ENCODE measurements at places on chromosomes 3 and 15.

DNA sequence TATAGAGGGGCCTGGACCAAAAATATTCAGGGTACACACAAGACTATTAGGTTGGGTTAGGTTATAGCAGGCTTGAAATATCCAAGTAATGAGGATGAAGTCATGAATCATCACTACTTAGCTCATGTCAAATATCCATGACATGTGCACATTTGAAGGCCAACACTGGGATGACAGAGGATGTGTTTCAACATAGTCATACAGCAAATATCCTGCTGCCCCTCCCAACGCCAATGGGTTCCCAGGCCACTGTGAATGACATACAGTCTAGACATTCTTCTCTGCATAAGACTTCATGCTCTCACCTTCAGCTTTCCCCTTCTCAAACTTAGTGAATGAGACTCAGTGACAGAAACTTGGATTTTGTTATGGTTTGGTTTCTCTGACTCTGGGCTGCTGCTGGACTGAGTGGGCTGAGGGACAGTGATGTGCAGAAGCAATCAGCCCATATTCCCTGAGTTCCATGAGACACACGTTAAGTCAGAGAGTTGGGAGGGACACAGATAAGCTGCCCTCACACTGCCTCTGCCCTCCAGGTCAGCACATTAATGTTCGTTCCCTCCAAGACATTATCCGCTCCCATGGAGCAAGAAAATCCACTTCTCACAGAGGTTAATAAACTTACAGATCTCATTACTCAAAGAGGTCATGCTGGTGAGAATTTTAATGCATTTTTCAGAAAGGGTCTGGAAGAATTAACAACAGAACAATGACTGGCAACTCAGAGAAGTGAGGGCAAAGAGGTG lies 15.4 kb downstream of the HOMER2 start:
- no peak for DNase-seq

DNA sequence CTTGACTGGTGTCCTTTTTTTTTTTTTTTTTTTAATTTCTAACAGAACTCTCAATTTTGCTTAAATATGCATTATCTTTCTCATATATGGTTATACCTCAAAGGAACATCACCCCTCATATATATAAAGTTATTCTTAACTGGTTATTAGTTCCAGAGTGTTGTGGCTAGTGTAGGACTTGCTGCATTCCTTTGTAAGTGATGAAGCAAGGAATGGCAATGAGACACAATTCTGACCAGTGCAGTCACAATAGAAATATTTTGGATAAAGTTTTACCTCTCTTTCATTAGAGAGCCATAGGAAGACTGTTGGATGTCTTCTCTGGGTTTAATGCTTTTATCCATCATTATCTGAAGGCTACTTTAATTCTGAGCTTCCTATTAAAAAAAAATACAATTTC lies 75.5 kb upstream of the CBLB start:
- DNase-seq: no peak

- DNase-seq: no peak
These were observed 86.8 kb downstream of the NUP210 start for GRCh38 chr3:13333236-13333897.

DNA sequence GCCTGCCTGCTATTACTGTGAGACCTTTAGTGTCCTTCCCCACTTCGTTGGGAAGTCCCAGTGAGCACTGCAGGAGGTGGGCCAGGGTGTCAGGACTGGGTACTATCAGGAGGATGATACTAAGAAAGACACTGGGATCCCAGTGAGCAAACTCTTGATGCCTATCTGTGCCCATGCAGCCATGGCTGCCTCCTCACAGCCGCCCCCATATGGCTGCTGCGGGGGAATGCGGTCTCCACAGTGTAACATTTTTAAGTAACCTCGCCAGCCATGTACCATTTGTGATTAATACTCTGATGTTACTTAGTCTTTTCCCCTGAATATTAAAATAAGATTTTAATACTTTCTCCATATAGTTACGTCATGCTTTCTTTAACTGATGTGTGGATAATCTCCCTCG lies 312.2 kb downstream of the RYR3 start:
- no peak for DNase-seq

GRCh38 chr3:71047616-71048531 lies 535.7 kb downstream of the FOXP1 start:
- DNase-seq: no peak

- peak; percentile 15 for DNase-seq
These were observed 40.4 kb downstream of the WHAMM start for GRCh38 chr15:82849556-82850512.

DNA sequence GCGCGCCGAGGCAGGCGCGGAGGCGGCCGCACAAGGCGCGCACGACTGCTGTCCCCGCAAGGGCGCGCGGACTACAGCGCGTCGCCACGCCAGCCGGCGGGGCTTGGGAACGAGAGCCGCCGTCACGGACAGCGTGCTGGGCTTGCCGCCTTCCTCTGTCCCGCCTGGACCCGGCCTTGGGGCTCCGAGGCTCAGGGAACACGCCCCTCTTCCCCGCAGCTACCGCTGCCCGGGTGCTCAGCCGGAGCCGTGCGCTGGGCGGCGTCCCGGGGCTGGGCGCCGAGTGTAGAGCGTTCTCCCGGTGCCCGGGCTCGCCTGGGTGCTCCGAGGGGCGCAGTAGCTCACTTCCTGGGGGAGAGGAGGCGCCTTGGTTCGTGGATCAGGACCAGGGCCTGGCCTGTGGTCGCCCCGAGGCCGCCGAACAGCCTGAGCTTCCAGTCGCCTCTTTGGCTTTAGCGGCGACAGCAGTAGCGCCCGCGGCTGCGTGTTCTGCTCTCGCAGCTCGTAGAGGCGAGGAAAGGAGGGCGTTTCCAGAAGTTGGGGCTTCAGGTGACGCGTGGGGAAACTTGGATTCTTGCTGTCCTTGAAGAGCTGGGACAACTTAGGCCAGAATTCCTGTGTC lies 226.7 kb upstream of the C2CD4B start:
- DNase-seq: no peak

DNA sequence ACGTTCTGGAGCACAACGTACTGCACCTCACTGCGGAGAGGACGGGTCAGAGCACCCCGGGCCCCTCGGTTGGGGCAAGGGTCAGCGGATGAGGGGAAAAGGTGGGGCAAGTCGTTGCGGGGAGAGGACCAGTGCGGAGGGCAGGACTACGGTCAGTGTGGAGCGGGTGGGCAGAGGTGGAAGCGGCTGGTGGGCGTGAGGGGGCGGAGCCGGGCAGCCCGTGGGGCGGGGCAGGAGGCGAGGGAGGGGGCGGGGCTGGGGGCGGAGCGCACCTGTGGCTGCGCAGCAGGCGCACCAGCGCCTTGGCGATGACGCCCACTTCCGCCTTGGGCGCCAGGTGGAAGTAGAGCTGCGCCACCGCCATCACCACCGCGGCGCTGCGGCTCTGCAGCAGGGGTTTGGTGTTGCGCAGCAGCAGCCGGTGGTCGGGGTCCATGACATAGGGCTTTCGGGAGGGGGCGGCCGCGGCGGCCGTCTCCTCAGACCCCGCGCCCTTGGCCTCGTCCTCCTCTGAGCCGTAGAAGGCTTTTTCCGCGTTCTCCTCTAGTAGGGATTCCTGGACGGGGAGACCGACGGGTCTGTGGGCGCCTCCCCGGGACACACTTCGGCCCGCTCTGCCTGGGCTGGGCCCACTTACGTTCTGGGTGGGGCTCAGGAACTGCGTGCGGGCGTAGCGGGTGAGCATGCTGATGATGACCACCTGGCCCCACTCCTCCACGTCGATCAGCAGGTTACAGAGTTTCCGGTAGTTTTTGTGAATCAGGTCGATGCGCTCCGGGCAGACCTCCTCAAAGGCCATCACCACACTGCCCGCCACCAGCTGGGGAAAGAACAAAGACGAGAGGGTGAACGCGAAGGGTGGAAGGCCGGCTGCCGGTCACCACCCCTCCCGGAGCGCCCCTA lies 29.2 kb downstream of the AP3B2 start:
- peak; percentile 69 for DNase-seq

DNA sequence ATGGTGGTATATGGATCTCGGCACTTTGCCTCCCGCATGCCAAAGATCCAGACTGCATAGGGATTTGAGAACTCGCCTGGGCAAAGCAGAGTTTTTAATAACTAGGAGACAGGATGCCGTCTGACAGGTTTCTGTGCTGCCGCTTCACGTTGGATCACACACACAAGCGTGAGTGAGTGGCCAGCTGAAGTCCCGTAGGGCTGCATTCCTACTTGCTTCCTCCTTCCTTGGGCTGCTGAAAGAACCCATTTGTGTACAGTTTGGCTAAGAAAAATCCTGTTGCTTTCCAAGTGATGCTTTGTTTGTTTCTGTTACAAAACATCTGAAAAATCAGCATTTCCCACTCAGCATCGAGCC lies 604.3 kb upstream of the CFAP20DC start:
- DNase-seq: no peak

DNA sequence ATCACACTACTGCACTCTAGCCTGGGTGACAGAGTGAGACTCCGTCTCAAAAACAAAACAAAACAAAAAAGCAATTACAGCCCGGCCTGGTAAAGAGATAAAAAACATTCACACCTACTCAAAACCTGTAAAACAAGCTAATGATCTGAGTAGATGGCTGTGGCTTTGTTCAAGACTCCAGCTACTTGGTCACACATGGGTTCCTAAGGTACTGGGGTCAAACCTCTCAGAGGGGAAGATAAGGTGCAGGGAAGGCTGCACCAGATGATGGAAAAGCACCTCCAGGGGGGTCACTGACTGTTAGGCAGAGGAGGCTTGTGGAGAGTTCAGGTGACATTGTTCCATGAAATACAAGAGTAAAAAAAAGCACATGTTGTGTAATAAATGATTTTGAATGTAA lies 450.2 kb upstream of the WNT5A start:
- no peak for DNase-seq

GRCh38 chr3:168888781-168889180 lies 774.7 kb downstream of the MECOM start:
- DNase-seq: no peak

DNA sequence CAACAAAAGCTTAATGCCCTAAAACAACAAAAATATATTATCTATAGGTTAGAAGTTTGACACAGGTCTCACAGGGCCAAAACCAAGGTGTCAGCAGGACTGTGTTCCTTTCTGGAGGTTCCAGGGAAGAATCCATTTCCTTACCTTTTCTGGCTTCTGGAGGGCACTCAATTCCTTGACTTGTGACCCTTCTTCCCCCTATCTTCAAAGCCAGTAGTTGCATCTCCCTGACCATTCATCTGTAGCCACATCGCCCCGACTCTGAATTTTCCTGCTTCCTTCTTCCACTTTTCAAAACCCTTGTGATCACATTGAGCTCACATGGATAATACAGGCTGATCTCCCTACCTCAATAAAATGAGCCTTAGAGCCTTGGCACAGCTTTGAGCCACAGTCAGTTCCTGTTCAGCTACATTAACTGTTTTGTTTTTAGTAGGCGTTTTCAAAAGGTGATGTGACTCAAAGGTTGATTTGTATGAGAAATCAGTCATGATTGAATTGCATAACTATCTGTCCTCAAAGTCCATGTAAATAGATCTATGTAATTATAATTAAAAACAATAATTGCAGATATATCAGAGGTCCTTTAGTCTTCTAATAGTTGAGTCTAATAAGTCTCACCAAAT lies 12.4 kb downstream of the PFN2 start:
- DNase-seq: no peak

DNA sequence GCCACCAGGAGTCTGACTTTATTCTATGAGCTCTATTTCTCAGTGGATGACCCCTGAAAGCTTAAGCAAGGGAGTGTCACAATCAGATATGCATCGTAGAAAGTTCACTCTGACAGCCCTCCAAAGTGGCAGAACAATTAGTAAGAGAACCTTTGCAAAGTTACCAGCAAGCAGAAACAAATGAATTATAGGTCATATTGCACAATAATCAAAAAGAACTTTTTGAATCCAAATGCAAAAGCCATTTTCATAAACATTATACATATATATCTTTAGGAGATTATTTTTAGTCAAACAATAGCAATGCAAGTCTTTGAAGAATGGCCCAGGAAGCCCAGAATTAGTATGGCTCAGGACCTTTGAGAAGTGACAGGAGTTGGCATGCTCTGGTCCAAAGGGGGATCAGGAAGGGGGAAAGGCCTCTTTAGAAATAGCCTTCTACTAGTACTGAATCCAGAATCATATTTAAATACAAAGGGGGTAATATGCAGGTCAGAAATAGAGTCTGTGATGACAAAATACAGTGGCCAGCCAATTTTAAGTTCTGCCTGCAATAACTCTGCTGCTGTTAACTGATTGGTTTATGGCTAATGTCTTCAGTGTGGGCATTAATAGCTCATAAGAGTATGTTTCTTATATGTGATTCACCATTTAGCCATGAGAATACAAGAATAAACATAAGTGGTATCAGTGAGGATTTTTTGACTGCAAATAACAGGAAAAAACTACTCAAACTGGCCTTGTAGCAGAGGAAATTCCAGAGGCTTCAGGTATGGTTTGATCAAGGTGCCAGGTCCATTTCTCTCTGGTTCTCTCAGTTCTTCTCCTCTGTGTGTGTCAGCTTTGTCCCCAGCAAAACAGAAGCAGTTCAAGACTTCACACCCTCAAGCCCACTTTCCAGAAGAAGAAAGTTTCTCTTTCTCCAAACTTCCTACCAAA lies 17.0 kb upstream of the ITGB5 start:
- DNase-seq: no peak

DNA sequence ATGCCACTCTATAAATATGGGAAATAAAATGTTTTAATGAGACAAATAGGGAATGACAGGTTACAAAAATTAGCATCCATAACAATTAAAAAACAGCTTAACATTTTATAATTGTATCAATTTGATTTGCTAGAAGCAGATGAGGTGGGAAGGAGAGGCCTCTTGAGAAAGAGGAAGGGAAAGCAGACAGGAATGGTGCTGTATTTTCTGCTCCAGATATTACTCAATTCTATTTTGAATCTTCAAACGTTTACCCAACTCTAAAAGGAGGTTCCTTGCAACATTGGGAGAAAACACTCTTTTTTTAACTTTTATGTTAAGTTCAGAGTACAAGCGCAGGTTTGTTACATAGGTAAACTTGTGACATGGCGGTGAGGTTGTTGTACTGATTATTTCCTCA lies 44.9 kb upstream of the ALDH1A3 start:
- no peak for DNase-seq

DNA sequence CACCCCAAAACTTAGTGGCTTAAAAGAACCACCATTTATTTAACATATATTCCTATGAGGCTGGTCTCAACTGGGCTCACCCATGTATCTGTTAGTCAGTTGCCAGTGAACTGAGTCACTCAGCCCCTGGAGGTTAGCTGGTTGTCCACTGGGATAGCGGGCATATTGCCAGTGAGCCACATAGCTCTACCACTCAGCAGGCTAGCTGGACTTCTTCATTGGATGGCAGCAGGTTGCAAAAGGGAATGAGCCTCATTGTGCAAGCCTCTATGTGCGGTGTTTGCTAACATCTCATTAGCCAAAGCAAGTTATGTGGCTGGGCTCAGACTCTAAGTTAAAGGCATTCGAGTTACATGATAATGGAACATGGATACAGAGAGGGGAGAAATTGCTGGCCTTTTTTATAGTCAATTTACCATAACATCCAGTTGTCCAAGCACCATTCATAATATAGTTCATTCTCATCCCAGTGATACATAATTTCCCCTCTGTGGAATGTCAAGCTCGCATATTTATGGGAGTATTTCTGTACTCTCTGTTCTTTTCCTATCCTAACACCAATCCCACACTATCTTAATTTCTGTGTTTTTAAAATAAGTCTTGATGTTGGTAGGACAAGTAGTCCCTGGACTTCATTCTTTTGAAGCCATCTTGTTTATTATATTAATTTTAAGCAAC lies 8.7 kb downstream of the BTD start:
- no peak for DNase-seq

- DNase-seq: no peak
These were observed 37.2 kb downstream of the PSTPIP1 start for GRCh38 chr15:77032052-77032646.

- no peak for DNase-seq
These were observed 44.0 kb downstream of the CD200 start for GRCh38 chr3:112376992-112377391.
